ENCODE measurements at places on chromosomes 1 and 21. TPM values are rescaled to one million over a fixed set of nuclear protein-coding genes. Genes with fewer than 3 reads are reported as not detected.
A peak's percentile ranks its signal among the peaks of the same experiment; 100 is the strongest.

Gene AMY1C
- not detected for total RNA-seq

DNA sequence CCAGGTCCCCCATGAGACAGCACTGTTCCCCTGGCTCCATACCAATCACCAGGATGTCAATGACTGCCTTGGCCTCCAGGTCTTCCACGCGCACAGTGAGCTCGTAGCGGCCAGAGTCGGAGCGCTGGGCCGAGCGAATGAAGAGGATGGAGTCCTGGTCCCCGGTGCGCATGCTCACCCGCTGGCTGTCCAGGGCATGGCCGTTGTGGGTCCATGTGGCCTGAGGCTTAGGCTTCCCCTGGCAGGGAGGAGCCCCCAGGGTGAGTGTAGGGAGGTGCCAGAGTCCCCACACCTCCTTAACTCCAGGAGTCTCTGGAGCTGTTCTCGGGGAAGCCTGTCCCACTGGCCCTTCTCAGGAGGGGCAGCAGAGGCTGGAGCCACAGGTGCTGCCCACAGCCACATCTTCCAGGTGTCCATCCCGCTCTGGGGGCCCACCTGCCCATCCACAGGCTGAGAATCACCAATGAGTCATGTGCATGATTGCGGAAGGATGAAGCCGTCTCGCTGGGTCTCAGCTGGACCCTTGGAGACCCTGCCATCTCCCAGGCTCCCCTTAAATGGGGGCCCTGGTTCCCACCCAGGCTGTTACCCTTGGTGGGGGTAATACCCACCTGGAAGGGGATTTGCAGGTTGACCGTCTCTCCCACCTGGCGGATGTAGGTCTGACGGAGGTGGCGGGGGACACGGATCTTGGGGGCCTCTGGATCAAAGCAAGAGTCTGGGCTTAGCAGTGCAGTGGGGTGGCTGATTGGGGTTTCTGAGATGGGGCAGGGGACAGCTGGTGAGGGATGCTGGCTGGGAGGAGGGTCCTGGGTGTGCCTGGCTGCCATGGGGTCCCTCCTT, 4.1 kb downstream of the MYBPH start:
- no peak for DNase-seq

- DNase-seq, result no peak
Observed at GRCh38 chr1:183477986-183478781, 5.9 kb downstream of the SMG7 start.

DNA sequence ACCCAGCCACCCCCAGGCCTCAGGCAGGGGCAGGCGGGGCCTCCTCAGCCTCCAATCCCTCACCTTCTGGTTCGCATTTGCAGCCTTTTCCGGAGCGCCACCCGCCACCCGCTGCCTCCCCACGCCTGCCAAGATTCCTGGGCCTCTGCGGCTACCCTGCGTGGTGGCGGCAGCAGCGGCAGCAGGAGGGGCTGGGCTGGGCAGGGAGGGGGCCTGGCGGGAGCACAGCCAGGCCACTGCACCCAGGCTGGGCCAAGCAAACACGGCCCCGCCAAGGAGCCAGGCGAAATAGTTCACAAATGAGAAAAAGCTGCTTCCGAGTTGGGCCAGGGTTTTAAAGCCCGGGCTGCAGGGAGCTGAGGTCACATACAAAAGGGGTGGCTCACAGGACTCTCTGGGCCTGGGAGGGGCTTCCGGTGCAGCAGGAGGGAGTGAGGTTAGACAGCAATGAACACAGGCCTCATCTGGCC, 9.8 kb downstream of the COL8A2 start:
- DNase-seq, result peak; percentile 64

DNA sequence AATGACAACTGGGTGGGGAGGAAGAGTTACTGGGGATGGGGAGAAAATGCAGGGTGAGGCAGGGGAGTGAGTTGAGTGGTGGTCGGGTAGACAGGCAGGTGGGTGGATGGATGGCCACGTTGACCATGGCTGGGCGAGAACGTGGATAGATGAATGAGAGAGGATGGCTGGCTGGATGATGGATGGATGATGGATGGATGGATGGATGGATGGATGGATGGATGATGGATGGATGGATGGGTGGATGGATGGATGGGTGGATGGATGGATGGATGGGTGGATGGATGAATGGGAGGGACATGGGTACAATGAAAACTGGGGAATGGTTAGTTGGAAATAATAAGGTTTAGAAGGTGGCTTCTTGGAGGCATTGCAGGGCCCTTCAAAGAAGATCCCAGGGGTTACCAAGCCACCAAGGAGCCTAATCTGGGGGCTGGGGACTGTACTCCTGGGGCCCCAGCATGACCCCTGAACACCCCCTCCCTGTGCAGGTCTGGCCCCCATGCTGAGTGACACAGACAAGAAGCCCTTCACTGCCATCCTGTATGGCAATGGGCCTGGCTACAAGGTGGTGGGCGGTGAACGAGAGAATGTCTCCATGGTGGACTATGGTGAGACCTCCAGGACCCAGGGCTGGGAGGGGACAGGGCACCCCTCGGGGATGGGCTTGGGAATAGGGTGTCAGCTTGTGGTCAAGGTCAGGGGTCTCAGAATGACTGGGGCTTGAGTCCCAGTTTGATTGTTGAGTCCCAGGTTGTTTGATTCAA, 67.0 kb downstream of the ALPL start:
- no peak for DNase-seq

GRCh38 chr1:28258628-28259251, 578 bp upstream of the SESN2 start:
- no peak for DNase-seq

Gene LINGO4
- total RNA-seq, result 0.31 TPM

- DNase-seq, result no peak
Observed at GRCh38 chr1:22884806-22885530, 87.7 kb downstream of the LACTBL1 start.

GRCh38 chr1:22277662-22278061, 134.8 kb upstream of the WNT4 start:
- no peak for DNase-seq

Gene GBP4
- 13.6 TPM for total RNA-seq

Gene AMY2A
- total RNA-seq, result not detected

DNA sequence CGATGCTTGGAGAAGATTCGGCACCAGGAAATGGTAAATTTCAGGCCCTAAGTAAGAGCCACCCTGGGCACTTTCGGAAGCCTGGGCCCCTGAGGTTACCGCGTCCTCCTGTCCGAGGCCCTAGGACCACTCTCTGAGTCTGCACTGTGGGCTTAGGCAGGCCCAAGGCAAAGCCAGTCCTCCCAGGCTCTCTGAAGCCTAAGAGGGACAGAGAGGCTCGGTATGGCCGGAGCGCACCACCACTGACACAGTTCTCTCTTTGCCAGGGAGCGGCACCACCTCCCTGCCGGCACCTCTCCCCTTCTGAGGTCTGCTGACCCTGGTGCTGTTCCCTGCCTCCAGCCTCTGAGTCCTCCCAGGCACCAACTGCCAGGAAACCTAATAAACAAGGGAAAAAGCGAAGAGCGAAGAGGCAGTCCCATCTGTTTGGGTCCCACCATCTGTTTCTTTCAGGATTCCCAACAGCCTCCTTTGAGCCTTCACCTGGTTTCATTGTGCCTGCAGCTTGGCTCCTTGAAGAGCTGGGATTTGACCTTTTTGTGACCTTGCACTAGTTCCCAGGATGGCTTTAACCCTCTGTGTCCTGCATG, 57.7 kb downstream of the VWA5B1 start:
- no peak for DNase-seq

- DNase-seq, result peak; percentile 58
Observed at GRCh38 chr1:85109475-85109874, 61.2 kb upstream of the MCOLN3 start.

DNA sequence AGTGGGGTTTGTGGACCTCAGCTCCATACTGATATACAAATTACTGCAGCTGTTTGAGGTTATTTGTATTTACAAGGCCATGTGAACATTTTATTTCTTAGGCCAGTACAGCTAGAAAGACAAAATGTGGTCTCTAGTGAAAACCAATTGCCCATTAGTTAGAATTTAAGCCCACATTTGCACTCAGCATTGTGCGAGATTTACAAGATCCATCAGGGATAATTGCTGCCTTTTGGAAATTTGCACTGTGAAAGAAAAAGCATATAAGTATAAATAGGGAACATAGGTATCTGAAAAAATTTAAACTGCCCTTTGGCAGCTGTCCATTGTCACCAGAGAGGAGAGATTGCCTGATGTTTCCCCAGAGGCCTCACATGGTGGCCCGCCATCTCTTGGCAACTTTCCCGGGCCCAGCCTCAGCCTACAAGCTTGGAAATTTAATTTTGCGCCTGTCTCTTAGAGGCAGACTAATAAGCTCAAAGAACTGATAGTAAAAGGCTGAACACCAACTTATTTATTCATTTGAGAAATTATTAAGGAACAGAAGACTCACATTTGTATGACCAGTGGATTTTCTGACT, 120.7 kb downstream of the MAP3K21 start:
- DNase-seq, result no peak

DNA sequence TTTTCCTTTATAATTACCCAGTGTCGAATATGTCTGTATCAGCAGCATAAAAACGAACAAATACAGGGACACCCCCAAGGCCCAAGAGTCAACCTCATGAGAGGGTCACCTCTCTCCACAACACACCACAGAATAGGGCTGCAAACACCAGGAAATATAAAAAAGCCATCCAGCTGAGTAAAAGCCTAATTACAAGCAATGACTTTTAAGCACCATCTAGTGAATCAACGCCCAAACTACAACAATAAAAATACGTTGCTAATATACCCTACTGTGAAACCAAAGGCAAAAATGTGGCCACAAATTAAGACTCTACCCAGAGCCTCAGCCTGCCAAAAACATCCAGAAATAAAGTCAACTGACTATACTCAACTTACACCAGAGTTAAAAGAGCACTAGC, 817.9 kb upstream of the NEGR1 start:
- no peak for DNase-seq

DNA sequence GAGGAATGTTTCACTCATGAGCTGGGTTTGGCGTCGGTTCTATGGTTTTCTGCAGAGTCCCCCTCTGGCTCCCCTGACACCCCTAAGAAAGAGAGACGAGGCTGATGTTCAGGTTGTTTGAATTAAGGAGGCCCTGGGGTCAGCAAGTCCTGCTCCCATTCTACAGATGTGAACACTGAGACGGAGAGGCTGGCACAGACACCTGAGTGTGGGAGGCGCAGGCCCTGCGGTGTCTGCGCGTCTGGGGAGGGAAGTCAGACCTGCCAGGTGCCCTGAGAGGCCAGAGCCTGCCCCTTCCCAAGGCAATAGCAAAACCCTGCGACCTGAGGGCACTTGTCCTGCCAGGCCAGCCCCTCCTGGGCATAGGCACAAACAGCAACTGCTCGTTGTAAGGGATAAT, 47.7 kb downstream of the MEGF6 start:
- no peak for DNase-seq

GRCh38 chr1:164644774-164645644, 86.0 kb downstream of the PBX1 start:
- no peak for DNase-seq

GRCh38 chr1:203776636-203777035, 11.7 kb downstream of the LAX1 start:
- no peak for DNase-seq

GRCh38 chr1:23684415-23684814, 7.2 kb upstream of the RPL11 start:
- DNase-seq, result no peak

Gene EXO1
- 0.83 TPM for total RNA-seq

DNA sequence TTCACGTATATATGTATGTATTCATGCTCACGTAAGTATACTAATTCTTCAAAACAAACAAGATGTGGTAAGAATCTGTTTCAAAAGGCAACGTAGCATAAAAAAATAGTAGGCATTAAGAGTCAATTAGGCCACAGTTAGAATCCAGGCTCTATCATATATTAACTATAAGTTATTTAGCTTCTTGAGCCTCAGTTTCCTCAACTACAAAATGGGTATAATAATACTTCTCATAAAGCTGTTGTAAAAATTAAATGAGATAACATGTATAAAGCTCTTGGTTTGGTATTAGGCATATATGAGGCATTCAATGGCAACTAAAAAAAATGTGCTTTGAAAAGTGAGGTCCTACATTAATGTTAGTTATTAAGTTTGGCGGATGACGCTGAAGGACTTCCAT, 9.2 kb downstream of the B3GALNT2 start:
- no peak for DNase-seq

Gene KRTAP19-3
- not detected for total RNA-seq

DNA sequence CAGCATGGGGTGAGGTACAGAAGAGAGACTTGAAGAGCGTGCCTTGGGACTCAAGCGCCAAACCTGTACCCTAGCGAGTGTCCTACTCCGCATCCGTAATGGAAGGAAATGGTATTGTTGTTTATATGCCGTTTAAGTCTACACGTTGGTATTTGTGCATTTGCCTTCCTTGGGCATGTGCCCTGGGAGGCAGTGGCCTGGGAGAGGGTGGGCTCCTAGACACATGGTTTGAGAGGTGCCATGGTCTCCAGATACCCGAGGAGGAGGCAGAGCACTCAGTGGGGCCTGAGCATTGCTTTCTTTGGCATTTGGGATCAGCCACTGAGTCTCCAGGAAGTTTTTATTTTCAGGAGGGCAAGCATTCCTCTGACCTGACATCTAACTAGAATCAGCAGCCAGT, 6.5 kb downstream of the ZNF672 start:
- no peak for DNase-seq

Gene MPL
- 0.55 TPM for total RNA-seq

DNA sequence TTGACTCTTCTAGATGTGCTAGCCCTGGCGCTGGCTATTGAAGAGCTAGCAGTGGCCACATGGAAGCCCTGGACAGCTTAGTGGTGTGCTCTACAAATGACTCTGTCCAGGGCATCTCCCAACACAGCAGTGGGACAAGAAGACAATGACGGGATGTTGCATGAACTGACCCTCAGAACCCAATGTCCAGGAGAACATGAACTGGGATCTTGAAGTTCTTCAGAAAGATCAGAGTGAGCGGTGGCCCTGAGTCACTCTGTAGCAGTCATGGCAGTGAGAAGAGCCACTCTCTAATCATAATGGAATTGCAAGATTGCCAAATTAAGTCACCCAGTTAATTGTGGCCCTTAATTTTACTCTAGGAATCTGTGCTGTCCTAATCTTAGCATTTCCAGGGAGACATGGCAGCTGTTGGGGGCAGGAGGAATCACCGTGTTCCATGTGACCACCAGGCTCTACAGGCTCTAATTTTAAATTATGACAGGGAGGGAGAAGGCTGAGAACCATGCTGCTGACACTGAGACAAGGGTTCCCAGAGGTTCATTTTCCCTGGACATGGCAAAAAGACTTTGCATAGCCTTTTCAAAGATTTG, 10.2 kb upstream of the OBSCN start:
- DNase-seq, result no peak

- peak; percentile 93 for DNase-seq
Observed at GRCh38 chr1:58816072-58816746, 32.4 kb upstream of the JUN start.

Gene PSMD4
- 120 TPM for total RNA-seq

- DNase-seq, result no peak
Observed at GRCh38 chr1:8410791-8411190, 92.9 kb downstream of the SLC45A1 start.

- DNase-seq, result no peak
Observed at GRCh38 chr1:186843226-186843625, 14.5 kb downstream of the PLA2G4A start.

GRCh38 chr1:119988306-119989062, 81.0 kb downstream of the NOTCH2 start:
- DNase-seq, result no peak

- no peak for DNase-seq
Observed at GRCh38 chr1:213008564-213008963, 7.1 kb downstream of the ANGEL2 start.

Gene VWA1
- total RNA-seq, result 83.3 TPM

Gene NPR1
- total RNA-seq, result 21.0 TPM

Gene AIM2
- total RNA-seq, result 2.9 TPM

Data from ureter (tissue), 1 donor.